GM19239 (cell line): ENCODE measurements at places on chromosomes 6 and 20.

GRCh38 chr6:139135578-139136545 lies 982 bp downstream of the HECA start:
- DNase-seq, result peak; percentile 36

- no peak for DNase-seq
Observed at GRCh38 chr6:139760128-139760527, 385.7 kb upstream of the CITED2 start.

DNA sequence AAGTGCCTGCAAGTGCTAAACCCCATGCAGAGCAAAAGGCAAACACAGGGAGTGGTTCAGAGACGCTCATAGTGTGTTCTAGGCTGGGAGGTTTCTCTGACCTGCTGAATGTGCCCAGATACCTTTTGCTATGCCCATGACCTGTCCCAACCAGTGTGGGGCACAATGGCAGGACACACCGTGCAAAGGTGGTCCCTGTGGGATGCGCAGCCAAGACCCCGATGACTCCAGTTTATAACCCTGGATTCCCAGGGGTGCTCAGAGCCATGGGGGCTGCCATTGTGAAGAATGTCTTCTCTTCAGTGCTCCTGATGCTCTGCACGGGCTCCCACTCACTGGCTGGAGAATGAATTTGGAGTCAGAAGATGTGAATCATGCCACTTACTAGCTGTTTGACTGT lies 2.2 kb upstream of the NINL start:
- DNase-seq, result no peak

- DNase-seq, result peak; percentile 20
Observed at GRCh38 chr6:131909408-131910218, 41.6 kb downstream of the CCN2 start.

DNA sequence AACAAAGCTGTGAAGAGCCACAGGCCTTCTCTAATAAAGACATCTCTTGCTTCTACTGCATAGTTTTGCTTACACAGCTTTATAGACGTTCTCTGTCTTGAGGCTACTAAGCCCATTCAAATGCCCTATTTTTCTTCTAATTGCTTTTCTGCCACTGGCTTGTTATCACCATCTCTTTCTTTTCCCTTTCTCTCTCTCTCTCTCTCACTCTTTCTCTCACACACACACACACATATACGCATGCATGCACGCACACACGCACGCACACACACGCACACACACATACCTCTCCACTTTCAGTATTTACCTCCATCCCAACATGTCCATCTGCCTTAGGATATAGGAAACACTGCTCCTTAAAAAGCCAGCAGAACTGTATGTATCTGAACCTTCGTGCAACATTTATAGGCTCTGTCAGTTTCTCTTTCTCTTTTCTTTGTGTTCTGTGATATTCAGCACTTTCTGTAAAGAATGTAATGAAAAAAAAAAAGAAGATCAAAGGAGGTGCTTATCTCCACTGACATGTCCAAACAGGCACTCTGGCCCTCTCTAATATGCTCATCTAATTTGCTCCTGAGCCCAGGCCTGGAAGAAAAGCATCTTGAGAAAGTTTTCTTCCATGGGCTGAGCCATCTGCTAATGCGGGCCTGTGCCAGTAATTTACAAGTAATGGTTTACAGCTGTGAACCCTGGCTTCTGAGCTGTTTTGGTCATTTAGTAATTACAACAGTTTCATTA lies 1046.7 kb upstream of the MAP3K7 start:
- no peak for DNase-seq

GRCh38 chr20:36126836-36127527 lies 27.6 kb upstream of the EPB41L1 start:
- no peak for DNase-seq

- no peak for DNase-seq
Observed at GRCh38 chr20:36499723-36500501, 41.4 kb upstream of the MYL9 start.

DNA sequence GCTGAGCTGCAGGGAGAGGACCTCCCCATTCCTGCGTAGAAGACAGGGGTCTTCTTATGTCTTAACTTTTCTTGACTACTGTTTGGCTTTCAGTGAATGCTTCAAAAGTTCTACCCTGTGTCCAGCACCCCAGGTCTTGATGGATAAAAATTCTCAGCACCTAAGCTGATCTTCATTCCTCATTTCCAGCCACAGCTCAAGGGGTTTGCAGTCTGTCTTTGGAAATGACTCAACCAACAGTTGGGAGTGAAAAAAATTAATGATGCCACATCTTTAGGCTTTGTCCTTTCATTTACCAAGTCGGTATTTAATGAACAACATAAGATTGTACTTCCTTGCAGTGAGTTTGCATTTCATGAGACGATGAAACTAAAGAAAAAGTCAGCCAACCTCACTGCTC lies 40.3 kb downstream of the PRDM1 start:
- no peak for DNase-seq

DNA sequence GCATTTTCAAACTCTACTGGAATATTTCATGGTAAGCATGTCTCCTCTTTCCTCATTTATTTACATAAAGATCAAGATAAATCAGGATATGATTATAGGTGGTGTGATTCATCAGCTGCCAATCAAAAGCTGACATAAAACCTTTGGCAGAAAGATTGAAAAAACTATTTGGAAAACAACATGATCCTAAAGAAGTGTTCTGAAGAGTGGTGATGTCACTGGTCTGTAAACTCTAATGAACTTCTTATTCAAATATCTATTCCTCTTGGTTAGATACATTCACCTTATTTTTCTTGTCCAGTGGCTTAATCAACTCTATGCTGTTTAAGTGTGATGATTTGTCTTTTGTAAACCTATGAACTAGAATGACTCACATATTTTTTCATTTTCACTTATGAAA lies 535.5 kb upstream of the CITED2 start:
- no peak for DNase-seq

DNA sequence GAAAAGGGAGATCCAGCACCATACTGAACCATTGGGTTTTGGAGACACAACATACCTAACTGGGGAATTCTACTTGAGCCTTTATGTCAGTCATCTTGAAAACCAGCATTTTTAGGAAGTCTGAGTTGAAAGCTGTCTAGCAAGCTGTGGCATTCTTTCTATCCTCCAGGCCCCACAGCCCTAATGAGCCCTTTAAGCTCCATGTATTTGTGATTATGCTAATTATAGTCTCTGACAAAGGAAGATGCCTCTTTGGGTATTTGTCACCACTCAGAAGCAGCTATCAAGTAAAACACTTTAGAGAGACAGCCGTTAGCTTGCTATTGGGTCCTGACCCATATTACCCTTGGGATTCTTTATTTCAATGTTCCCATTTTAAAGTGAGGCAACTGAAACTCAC lies 159.5 kb upstream of the MANEA start:
- DNase-seq, result no peak

GRCh38 chr6:41679696-41680095 lies 41.4 kb downstream of the MDFI start:
- no peak for DNase-seq

- DNase-seq, result no peak
Observed at GRCh38 chr6:33747823-33748222, 1.1 kb upstream of the IP6K3 start.

DNA sequence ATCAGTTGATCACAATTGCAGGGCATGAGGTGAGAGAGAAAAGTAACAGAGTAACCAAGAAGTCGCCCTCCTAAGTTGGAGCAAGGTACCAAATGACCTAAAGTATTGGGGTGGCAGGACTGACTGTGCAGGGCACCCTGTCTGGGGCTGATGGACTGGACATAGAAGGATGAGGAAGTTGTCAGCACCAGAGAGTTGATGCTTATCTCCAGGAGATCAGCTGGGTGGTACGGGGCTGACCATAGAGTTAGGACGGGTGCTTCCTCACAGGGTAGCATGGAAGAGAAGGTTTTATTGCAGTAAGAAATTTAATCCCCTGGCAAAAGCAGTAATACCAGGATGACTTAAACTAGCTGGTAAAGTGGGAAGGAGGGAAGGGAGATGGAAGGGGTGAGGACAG lies 66.7 kb downstream of the TMEM170B start:
- DNase-seq, result no peak

- no peak for DNase-seq
Observed at GRCh38 chr6:56863366-56863765, 91.5 kb upstream of the BEND6 start.

DNA sequence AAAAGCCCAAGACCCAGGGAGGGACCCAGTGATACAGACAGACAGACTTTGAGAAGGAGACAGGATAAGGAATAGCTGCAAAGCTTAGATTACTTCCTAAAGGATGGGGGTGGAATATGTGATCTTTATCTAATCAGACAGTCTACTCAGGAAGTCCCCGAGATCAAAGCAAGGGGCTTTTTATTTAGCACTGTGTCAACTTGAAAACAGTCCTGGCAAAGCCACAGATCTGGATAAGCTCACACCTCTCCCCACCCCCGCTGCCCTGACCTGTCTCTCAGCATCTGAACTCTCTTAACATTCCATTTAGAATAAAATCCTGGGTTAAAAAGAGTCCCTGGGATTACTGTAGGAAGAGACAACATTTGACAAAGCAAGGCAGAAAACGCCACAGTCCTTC lies 101.5 kb downstream of the ISM1 start:
- no peak for DNase-seq
